Pancreas (tissue), 10 donors: ENCODE measurements at places on chromosomes 3 and 15.

GRCh38 chr3:182730675-182731042 lies 62.6 kb upstream of the ATP11B start:
- no peak for DNase-seq

GRCh38 chr3:156150434-156151066 lies 30.2 kb downstream of the KCNAB1 start:
- DNase-seq: no peak

GRCh38 chr3:139534455-139534812 lies 5.1 kb downstream of the RBP1 start:
- DNase-seq: peak; percentile 59

GRCh38 chr3:143809121-143809621 lies 39.1 kb downstream of the SLC9A9 start:
- no peak for DNase-seq

DNA sequence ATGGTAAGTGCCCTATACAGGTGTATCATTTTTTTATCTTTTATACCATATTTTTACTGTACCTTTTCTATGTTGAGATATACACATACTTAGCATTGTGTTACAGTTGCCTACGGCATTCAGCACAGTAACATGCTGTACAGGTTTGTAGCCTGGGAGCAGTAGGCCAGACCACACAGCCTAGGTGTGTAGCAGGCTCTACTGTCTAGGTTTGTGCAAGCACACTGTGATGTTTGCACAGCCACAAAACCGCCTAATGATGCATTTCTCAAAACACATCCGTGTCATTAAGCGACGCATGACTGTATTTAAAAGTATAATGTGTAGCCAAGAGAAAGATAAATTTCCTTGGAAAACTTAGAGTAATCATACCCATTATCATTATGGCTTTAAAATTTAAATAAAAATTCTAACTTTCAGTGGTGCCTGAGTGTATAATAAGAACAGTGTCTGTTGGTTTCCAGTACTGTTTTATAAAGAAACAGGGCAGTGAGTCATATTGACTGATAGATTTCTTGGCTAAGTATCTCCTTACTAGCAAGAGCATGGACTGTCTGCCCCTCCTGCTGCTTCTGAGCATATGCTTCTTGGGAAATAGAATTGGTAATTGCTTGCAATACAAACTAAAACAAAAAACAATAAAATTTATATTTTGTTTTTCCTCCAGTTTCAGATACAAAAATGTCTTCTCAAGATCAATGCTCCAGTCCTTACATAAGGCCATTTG lies 18.3 kb downstream of the CALML4 start:
- no peak for DNase-seq
